Fibroblast of skin of left biceps (primary cell): ENCODE measurements at places on chromosomes 12 and 14.

DNA sequence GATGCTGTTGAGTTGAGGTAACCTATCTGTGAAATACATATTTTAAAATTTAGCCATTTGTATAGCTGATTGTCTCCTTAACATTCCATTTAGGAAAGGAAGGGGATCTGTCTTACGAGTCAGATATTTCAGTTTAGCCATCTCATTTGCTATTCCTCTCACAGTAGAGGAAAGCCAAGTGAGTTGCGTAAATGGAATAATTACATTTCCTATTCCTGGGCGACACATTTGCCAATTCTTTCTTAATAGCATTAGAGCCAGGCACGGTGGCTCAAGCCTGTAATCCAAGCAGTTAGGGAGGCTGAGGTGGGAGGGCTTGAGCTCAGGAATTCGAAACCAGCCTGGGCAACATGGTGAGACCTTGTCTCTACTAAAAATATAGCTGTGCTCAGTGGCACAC is 116.3 kb downstream of the TMX1 start:
- no peak for DNase-seq

DNA sequence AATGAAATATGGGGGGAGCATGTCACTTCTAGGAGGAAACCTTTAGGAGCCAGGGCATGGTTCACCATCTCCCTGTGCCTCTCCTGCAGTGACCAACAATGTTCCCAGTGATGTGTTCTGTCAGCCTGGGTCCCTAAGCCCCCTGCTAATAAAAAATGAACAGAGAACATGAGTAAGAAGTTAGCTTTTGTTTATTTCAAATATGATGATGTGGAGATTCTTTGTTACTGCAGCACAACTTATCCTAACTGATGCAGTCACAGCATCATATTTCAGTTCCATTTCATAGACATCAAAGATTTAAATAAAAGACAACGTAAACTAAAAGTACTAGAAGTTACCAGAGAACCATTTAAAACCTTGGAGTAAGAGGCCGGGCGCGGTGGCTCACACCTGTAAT is 43.9 kb downstream of the SERPINA3 start:
- DNase-seq: no peak

DNA sequence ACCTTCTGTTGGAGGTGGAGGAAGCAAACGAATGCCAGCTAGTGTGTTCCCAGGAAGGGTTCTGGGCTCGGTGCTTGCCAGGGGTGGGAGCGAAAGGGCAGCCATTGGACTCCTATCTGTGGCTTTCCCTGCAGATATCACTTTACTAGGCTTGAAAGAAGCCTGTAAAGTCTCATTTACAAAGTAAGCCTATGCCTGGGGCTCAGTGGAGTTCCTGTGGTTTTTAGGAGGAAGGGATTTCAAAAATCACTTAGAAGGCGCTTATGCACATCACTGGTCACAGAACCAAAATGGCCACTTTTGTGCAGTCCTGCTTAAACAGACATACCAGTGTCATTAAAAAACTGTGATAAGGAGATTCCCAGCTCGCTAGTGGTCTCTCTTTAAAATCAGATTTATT is 22.7 kb downstream of the CLMN start:
- DNase-seq: no peak

DNA sequence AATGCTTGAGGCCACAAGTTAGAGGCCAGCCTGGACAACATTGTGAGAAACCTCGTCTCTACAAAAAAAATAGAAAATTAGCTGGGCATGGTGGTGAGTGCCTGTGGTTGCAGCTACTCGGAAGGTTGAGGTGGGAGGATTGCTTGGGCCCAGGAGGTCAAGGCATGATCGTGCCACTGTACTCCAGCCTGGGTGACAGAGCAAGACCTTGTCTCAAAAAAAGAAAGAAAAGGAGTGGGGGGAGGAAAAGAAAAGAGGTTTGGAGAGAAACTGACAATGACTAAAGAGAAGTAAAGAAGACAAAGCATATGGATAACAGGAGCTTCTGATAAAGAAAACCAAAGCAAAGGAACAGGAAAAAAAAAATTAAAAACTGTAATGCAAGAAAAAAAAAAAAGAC is 37.4 kb upstream of the SELPLG start:
- no peak for DNase-seq

GRCh38 chr14:55277972-55278740 is 6.9 kb downstream of the FBXO34 start:
- no peak for DNase-seq

- no peak for DNase-seq
Measured at GRCh38 chr14:54169254-54169924, 212.8 kb upstream of the BMP4 start.

DNA sequence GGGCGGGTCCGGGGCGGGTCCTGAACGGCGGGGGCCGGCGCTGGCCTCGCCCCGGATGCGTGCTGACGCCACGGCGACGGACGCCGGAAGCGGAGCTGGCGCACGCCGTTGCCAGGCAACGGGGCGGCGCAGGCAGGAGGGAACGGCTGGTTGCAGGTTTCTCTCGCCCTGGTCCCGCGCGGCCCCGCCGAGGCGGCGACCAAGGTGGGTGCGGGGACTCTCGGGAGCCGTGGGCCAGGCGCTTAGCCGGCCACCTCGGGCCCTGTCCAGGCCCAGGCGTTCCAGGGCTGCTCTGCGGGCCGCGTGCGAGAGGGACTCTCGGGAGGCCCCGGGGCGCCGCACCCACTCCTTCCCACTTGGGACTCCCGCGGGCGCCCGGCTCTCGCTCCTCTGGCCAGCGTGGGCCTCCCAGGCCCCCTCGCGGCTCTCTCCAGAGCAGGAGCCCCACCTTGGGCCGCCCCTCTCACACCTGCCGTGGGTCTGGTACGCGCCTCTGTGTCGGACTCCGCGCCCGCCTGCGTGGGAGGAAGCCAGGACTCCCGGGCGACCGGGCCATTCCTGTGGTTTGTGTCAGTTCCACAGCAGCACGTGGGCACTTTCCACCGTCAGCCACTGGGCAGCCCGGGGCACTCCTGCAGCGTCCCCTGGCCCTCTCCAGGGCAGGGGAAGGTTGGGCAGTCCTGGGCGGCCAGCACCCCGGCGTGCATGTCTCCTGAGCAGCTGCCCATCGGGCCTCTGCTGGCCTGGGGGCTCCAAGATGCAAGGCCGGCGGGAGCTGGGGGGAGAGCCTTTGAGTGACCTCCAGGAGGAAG is at the start of gene CLBA1:
Gene CLBA1 (plus strand): TSS at position 114 of the 812 bp plus-strand sequence. CDS start 644 bp downstream, at position 758.
- DNase-seq: peak; percentile 70

- DNase-seq: no peak
Measured at GRCh38 chr14:52363041-52363704, 49.1 kb downstream of the PTGER2 start.

- DNase-seq: peak; percentile 30
Measured at GRCh38 chr12:118052324-118053070, 8.5 kb downstream of the WSB2 start.

DNA sequence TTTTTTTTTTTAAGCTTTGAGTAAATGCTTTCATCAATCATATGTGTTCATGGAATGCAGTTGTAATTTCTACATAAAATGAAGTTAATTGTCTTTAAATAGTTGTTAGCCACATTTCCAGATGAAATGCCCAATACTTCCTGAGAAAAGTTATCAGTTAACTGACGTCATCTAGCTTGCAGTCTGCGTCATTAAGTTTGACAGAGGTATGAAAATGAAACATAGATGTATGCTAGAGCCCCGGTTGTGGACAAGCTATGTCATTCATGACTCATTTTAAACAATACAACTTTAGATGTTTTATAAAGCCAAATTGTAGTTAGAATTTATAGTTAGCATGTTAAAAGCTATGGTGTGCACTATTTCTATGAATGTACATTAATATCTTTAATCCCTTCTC is 90.7 kb downstream of the PLEKHA5 start:
- no peak for DNase-seq
